Fibroblast of skin of right biceps (primary cell): ENCODE measurements at places on chromosomes 3 and 15.

DNA sequence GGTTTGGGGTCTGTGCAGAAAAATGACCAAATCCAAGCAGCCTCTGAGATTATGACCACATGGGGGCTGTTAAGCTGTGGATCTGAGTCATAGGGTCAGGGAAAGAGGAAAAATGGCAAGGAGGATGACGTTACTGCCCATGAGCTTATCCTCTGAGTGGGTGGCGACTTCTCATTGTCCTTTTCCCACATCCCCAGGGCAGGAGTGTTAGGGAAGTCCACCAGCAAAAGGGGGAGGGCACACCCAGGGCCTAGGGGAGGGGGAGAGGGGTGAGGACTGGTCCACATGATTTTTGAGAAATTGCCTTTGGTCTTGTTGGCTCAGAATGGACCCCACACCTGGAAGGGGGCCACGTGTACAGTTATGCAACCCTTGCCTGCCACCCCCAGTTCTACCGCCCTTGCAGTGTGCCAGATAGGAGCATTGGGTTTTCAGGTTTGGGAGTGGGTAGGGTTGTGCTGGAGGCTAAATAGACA is 2.6 kb downstream of the CD276 start:
- peak; percentile 83 for DNase-seq

DNA sequence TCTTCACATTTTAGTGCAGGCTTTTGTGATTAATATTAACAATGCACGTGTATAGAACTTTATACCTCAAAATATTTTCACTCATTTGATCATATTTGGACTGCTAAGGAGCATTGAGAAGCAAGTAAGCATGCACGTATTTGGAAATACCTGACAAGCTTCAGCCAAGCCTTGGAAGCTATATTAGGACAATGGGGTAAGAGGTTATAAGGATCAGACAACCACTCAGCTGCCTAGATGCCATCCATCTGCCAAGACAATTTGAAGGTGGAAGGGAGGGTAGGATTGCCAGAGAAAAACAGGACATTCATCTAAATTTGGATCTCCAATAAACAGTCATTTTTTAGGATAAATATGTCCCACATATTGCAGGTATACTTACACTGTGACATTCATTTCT is 394.9 kb upstream of the CFAP20DC start:
- no peak for DNase-seq

- DNase-seq = peak; percentile 55
Measured at GRCh38 chr3:11662392-11662990, 18.8 kb upstream of the VGLL4 start.

- DNase-seq = no peak
Measured at GRCh38 chr15:84104853-84105252, 130.7 kb upstream of the GOLGA6L4 start.

- DNase-seq = peak; percentile 16
Measured at GRCh38 chr15:72271895-72272212, 500 bp downstream of the PARP6 start.

DNA sequence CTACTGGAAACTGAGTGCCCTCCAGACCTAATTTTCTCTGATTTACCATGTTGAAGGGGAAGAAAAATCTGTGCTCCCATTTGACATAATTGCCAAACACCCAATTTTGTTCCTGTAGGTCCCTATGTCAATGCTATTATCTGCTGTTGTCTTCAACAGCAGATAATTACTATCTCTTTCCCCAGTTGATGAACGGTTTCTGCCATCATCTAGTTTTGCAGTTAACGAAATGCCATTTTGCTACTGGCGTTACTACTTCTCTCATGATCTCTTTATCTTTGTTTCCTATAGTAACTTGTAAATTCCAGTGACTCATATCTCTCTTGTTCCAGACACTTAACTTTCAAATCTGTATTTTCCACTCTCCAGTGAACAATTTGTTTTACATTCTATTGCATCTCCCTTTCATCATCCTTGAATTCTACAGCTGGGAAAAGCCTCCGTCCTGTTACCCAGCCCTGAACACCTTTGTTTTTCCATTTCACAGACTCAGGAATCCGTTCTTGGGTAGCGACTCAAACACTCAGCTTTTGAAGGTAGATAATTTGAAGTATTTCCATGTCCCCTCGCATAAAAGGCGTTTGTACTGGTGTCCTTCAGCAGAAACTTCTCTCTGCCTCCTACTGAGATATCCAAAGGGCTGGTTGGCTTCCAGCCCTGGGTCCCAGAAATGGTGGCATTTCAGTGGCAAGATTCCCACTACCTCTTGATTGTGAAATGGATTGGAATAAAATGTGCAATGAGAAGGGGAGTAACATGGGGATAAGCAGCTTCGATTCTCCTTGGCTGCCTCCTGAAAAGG is 111.7 kb downstream of the FOXB1 start:
- peak; percentile 61 for DNase-seq

DNA sequence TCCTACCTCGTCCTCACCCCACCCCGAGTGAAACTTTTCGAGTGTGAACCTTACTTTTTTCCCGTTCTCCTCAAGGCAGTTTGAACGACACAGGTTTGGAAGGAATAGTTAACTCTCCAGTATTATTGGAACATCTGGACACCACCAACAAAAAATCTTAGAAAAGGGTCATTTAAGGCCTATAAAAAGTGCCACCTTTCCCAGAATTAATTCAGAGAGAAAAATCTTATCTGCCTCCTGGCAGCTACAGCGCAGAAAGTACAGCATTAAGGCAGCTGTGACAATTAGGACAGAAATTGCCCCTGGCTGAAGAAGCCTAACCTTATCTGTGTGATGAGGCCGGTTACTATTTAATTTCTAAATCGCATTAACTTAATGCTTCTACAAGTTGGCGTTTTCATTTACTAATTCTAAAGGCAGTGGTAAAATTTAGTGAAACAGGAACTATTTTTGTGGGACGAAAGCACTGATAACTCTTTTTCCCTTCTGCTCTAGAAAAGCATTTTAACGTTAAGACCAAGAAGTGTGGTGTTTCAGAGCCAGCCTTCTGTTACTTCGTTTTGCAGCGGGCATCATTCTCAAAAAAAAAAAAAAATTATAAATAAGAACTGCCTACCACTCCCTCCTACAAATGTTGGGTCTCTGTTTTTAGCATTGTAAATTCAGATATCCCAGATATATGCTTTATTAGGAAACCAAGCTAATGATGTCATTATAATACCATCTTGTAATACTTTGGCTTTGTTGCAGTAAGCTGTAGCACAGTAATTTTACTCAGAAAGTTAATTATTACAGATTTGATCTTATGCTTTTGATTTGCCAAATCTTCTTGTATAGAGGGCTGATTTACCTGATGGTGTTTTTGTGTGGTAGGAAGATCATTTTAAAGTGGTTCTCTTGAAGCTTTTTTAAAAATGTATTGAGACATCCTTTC is 1.4 kb downstream of the ATP11B start:
- DNase-seq = no peak

- no peak for DNase-seq
Measured at GRCh38 chr15:99181545-99181971, 67.8 kb downstream of the TTC23 start.

DNA sequence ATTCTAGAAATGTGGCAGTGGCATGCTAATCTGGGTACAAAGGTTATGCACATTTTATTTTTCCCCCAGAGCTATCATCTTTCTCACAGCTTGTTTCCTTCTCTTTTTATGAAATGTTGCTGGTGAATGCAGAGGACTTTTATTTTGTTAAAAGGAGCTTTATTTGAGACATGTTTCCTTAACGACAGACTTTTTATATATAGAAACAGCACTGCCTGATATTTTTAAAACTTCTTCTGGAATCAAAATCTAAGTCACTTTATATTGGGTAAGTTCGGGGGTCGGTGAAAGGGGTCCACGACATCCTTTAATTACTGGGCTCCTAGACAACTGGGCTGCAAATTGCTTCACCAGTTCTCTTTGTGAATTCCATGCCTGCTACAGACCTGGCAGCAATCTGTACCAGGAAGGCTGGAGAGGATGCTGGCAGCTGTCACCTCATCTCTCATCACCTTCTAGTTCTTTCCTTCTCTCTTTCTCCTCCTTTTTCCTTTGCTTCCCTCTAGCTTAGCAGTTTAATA is 464.7 kb downstream of the PDCD6IP start:
- DNase-seq = peak; percentile 23

GRCh38 chr3:107543666-107544065 is 20.9 kb downstream of the BBX start:
- no peak for DNase-seq

DNA sequence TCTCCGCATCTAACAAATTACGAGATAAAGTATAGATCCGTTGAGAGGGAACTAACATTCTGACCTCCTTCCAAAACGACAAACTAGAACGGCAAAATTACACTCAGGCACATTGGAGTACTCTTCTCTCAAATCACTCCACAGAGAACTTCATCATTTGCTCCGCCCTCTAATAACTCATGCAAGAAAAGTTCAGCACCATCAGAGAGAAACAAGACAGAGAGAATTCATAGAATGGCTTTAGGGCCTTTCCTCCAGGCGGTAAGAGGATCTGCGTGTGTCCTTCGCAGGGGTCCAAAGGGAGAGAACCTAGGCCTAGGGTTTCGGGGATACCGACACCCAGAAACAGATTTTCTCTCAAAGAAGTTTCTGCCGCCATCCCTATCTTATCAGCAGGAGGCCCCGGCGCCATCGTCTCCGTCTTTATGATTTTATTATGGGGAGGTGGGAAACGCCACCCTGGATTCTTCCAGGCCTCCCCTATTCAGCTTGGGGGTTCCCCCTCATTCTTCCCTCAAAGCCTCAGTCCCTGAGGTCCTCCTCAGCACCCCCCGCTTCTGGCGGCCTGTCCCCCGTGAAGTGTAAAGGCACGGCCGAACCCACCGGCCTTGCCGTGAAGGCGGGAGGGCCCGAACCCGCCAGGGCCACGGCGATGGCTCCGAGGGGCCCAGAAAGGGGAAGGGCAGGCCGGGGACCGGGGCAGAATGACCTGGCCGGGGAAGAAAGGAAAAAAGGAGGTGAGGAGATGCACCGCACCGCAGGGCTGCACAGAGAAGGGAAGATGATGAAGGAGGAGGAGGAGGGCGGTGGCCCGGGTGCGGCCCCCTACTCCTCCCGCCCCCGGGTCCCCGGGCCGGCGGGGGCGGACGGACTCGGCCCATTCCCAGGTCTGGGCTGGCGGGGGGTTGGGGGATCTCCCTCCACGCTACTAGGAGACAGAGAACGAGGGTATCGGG is 768 bp downstream of the UBXN7 start:
- peak; percentile 61 for DNase-seq

- DNase-seq = no peak
Measured at GRCh38 chr15:58669108-58669507, 80.4 kb downstream of the ADAM10 start.

- no peak for DNase-seq
Measured at GRCh38 chr3:159978353-159978752, 10.3 kb upstream of the IL12A start.

DNA sequence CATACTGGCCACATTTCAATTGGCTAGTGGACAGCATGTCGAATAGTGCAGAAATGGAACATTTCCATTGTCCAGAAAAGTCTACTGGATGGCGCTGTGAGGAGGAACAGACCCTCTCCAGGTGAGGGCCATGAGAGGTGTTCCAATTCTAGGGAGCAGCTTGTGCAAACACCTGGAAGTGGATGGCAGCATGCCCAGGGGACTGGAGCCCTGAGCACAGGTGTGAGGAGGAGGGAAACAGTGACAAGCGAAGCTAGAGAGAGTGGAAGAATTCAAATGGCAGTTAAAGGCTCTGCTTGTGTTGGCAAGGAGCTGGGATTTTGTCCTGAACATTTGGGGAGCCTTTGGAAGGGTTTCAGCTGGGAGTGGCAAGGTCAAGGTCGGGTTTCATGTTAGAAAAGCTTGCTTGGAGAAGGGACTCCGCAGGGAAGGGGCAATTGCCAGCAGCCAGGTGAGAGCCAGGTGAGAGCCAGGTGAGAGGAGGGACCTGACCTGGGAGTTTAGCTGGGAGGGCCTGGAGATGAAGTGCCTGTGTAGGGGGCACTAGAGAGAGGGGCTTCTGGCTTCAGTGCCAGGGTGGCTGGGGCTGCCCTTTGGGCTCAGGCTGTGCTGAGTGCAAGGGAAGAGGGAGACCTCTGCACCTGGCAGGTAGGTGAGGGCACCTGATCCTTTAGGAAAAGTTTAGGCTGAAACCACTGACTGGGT is 93.8 kb downstream of the LINGO1 start:
- no peak for DNase-seq

- no peak for DNase-seq
Measured at GRCh38 chr3:50604628-50605588, 6.7 kb downstream of the CISH start.

DNA sequence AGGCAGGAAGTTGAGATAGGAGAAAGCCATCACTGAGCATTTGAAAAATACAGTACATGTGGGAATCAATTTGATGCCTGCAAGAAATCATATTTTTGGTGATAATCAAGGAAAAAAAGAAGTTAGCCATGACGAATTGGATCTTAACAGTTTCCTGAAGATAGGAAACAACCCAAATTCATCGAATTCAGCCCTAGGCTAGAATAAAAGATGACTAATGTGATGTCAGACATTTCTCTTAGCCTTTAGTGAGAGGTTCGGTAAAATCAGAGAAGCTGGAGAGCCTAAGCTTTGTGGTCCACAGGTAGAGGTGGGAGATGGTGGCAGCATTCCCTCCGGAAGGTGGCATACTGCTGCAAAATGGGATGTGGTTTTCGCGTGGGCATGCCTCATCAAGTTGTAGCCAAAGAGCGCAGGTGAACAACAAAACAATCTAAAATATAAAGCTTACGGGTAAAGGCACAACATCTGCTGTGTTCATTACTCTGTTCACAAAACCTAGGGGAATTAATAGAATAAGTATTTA is 144.1 kb upstream of the ALCAM start:
- DNase-seq = no peak

DNA sequence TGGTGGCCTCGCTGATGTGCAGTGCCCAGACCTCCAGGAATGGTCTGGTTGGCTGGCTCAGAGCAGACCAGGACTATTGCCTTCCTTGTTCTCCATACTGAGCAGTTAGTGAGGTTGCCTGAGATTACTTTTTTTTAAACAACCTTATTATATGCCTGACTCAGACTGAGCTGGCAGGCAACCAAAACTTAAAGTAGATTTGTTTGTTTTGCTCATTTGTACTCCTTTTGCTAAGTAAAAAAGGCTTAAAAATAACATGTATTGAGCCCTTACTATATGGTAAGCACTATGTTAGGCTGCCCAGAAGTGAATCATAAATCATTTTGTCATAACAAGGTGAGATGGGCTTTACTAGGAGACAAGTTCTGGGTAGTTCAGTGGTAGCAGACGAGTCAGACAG is 92.4 kb downstream of the GHSR start:
- peak; percentile 94 for DNase-seq

GRCh38 chr15:74958320-74958907 is 1.8 kb upstream of the RPP25 start:
- DNase-seq = peak; percentile 48
